ENCODE measurements at places on chromosomes 2 and 18.

GRCh38 chr2:9094117-9094516 is 90.6 kb upstream of the MBOAT2 start:
- DNase-seq, result no peak

- DNase-seq, result no peak
These were observed 50.9 kb downstream of the COL3A1 start for GRCh38 chr2:189024901-189025618.

GRCh38 chr2:201448061-201448460 is 3.2 kb downstream of the TRAK2 start:
- DNase-seq, result no peak

- DNase-seq, result no peak
These were observed 261.8 kb upstream of the FANCL start for GRCh38 chr2:58502931-58503330.

DNA sequence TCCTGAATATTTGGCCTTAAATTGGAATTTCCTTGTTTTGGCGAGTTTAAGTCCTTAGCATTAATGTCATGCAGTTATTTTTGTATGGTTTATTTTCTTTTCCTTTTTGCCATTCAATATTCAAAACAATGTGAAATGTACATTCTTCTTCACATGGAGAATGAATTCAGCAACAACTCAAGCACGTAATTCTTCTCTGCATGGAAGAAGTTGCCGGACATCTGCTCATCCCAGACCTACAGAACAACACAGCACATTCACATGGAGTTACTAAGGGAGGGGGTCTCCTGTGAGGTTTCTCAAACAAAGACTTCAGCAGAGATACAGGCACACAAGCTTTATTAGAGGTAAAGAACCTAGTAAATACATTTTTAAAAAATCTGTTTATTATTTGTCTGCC is 236.8 kb downstream of the SATB2 start:
- DNase-seq, result no peak

DNA sequence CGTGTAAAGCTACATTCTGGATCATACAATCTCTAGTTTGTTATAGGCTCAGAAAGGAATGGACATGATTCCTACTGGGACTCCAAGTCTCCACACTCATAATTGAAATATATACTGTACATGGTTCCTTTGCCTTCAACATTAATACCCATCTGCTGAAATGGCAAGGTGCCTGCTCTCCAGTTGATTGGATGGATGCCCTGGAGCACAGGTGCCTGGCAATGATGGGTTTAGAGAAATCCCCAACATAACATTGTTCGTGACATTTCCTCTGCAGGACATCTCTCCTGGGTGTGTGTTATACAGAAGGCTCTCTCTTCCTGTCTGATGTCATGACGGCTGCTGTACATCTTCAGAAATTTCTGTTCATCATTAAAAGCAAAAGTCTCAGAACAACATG is 449.7 kb upstream of the CWC22 start:
- DNase-seq, result no peak

- no peak for DNase-seq
These were observed 2.5 kb downstream of the PXDN start for GRCh38 chr2:1741851-1742250.

DNA sequence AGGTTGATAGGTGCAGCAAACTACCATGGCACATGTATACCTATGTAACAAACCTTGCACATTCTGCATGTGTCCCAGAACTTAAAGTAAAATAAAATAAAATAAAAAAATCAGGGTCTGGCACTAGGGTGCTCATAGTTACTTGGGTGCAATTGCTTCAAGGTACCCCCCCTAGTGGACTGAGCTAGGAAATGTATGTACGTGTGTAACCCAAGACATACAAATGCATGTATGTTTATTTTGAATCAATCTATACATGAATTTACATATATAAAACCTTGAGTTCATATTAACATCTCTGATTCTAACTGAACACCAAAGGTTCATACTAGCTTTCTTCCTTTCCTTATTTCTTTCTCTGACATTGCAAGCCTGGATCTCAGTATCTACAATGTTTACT is 51.5 kb downstream of the USP37 start:
- no peak for DNase-seq

DNA sequence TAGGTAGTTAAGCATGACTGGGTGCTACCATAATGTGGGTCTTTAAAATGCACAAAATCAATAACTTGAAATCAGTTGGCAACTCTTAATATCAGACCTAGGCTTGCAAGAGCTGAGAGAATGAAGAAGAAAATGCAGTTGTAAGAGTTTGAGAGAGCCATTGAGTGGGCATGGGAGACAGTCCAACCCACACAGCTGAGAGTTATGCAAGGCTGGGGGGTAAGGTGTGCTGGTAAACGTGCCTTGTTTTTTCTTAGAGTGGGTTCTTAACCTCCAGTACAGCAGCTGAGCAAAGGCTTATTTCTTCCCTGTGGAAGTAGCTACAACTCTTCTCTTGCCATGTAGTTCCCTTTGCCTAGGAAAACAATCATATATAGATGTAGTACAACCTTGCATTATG is 20.2 kb upstream of the CCDC178 start:
- DNase-seq, result no peak

DNA sequence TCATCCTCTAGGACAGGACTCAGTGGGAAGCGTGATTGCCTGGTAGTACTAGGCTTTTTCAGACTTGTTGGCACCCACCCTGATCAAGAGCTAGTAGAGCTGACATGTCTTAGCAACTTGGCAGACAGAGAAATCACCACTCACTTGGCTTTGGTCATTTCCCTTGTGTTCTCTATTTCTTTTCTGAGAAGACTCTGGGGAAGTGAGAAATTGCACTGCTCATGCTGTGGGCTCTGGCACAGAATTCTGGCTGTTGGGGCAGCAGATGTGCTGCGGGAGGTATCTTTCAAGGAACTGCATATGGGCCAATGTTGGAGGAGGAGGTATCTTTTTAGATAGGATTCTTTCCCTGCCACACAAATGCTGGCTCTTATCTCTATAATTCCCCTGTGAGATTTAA is 529.1 kb upstream of the MEX3C start:
- no peak for DNase-seq

- DNase-seq, result no peak
These were observed 130.3 kb upstream of the CXCR4 start for GRCh38 chr2:136248242-136248641.

GRCh38 chr18:75409806-75410205 is 17.7 kb downstream of the SMIM21 start:
- DNase-seq, result no peak

DNA sequence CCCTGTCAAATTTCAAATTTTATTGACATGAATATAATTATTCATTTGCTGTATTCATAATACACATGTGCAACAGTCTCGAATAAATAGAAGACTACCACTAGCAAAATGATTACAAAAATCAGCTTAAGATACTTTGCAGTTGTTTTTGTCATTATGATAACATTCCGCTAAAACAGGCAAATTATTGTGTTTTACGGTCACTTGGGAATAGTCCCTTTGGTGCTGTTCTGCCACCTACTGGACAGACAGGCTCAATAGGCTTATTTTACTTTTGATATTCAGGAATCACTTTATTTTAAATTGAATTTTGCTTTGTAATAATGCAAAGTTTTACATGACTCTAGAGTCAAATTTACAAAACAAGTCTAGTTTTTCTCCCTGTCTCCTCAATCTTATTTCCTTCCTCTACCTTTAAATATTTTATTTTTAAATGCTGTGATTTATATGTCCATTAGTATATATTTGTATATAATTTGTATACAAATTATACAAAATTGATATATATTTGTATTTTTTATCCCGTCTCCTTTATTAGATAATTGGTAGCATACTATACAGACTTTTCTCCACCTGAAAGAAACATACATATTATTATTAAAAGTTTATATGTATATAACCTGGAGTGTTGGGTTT is 456.3 kb downstream of the DLGAP1 start:
- no peak for DNase-seq

DNA sequence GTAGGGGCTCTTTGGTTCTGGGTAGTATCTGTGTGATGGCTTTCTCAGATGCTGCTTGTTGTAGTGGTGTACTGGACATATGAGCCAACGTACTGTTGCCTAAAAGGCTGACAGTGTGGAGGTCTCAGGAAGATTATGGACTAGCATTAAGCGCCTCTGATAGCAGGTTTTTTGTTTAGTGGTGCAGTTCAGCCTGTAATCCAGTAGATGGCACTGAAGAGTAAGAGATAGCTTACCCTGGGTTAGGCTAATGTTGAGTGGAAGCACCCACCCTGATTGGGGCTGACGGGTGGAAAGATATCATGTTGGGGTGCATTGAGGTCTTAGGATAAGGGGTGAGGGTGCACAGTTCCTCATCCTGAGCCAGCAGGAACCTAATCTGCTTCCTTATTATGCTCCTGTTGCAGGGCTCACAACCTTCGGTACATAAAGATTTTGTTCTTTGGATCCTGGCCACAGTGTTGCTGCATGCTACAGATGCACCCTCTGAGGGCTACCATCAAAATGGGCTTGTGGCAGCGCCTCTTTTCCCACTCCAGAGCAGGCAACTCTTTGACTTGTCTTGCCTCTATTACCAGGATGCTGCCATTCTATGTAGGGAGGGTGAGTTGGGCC is 79.6 kb downstream of the MSTN start:
- no peak for DNase-seq

DNA sequence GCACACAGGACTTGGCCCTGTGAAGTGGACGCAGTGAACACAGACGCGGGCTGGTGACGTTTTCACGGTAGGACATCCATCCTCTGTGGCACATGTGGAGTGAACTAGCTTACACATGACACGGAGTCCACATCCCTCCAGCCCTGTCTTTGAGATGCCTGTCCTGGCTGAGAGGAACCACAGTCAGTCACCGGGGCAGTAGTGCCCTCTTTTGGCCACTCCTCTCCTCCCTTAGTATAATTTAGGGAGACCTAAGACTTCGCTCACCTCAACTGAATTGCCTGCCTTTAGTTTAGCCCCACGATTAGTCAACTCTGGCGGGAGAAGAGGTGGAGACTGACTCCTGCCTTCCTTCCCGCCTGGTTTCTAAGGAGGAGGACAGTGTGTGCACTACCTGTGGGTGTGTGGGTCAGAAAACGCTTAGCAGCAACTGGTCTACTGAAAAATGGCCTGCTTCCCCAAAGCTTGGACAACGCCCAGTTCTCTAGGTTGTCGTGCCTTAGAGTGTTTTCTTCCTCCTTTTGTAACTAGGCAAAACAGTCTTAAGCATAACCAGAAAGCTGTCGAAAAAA is 70.6 kb downstream of the MBP start:
- no peak for DNase-seq

All from GOT3 (cell line).